ENCODE measurements at places on chromosomes 4 and X.

- no peak for DNase-seq
Observed at GRCh38 chr4:24805067-24805466, 9.7 kb downstream of the SOD3 start.

DNA sequence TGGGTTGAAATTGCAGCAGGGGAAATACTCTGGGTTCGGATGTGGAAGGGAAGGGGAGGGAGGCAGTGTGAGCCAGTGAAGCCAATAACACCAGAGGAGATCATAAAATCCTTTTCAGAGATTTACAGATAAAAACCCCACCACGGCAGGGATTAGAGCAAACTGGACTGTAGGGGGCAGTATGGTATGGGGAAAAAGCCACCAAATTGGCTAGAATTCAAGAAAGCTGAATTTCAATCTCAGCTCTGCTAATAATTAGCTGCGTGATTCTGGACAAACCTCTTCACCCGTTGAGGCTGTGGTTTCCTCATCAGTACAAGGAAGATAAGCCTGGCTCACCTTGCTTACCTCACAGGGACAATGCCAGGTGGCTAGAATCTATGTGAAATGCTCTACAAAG is 108.1 kb downstream of the ATG4A start:
- no peak for DNase-seq

- no peak for DNase-seq
Observed at GRCh38 chr4:21888195-21888976, 60.2 kb downstream of the KCNIP4 start.

DNA sequence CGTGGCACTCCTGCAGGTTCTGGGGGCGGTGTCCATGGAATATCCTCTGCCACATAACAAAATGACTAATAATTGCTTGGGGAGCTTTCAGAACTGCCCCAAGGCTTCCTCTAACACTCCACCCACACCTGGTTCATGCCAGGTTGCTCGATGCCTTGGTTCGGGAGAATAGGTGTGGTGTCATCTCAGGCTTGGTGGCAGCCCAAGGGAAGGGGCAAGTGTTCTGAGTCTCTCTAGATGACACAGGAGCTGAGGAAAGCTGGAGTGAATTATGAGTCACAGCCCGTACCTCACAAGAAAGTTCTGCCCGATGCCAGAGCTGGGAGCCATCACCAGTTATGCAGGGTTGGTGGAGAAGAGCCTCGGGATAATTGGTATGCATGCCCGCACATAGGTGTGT is 14.7 kb downstream of the FTSJ1 start:
- DNase-seq = no peak

DNA sequence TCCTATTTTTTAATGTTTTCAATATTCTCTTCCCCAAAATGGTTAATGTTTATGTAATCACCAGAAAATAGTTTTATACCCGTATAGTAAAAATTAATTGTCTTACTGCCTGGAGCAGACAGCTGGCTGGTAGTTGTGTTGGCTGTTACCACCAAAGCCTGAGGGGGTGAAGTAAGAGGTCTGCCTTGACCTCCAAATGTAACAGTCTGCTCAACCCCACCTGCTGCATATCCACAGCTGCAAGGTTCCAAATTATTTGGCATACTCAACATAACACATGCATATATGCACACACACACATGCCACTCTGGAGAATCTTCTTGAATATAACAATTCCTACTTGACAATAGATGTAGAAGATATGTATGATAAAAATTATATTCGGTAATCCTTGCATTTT is 624.3 kb downstream of the ADGRL3 start:
- DNase-seq = no peak

GRCh38 chr4:141810038-141810711 is 173.8 kb downstream of the IL15 start:
- no peak for DNase-seq

- no peak for DNase-seq
Observed at GRCh38 chrX:72308566-72309296, 3.0 kb upstream of the CITED1 start.

DNA sequence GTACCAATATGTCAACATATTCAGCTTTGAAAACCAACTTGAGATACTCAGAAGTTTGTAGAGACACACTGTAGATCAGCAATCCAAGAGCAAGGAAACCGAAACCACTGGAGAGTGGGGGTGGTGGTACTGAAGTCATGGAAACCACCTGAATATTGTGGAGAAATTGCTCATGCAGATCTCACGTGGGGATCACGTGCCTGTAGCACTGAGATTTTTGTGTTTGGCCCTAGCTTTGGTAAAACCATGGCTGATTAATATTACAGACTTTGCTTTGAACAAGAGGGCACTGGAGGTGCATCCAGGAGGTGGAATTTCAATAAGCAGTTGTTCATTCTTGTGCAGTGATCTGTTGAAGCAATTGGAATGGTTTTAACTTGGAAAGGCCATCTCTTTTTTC is 47.2 kb downstream of the GBA3 start:
- no peak for DNase-seq

DNA sequence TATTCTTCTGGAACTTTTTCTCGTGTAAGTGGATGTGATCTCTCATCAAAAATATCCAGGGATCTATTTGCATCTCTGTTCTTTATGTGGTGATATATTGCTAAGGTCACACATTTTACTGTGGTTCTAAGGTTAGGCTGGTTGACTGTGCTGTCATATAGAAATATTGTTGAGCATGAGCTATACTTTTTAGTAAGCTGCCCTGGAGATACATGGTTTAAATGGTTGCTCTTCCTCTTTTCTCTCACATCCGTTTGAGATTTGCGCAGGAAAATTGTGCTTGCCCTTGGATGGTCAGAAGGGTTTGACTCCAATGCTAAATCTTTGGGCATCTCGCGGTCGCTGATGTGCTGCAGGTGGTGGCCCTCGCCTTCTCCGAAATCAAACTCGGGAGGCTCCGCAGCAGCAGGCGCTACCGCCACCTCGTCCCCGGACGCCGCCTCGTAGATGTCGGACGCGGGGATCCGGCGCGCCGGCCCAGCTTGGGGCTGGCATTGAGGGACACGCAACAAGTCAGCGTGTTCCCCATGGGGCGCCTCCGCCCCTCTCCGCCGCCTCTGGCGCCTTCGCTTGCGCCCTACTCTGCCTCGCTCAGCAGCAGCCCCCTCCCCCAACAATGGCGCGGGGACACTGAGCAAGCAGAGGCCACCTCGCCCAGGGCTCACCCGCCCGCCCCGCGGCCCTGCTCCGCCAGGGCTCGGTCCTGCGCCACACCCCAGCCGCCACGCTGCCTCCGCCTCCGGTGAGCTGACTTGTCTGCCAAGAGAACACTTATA is 154.5 kb downstream of the MSN start:
- peak; percentile 4 for DNase-seq

DNA sequence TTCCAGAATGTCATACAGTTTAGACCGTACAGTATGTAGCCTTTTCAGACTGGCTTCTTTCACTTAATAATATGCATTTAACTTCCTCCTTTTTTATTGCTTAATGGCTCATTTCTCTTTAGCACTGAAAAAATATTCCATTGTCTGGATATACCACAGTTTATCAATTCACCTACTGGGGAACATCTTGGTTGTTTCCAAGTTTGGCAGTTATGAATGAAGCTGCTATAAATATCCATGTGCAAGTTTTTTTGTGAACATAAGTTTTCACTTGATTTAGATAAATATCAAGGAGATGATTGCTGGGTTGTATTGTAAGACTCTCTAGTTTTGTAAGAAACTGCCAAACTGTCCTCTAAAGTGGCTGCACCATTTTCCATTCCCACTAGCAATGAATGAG is 375.5 kb downstream of the PCDH18 start:
- no peak for DNase-seq

- no peak for DNase-seq
Observed at GRCh38 chrX:110723844-110724243, 71.8 kb downstream of the CHRDL1 start.

- no peak for DNase-seq
Observed at GRCh38 chr4:187027272-187027671, 303.6 kb upstream of the FAT1 start.

- no peak for DNase-seq
Observed at GRCh38 chr4:5822619-5823018, 70.3 kb downstream of the CRMP1 start.

GRCh38 chrX:45623266-45623665 is 422.6 kb upstream of the DIPK2B start:
- DNase-seq = no peak

GRCh38 chr4:4980621-4981230 is 38.5 kb downstream of the CYTL1 start:
- DNase-seq = no peak
